CD8-positive, alpha-beta T cell (primary cell): ENCODE measurements at places on chromosomes 5 and 9. TPM values are rescaled to one million over a fixed set of nuclear protein-coding genes. Genes with fewer than 3 reads are reported as not detected.

PRUNE2 gene
- total RNA-seq = not detected

DOLPP1 gene
- total RNA-seq = 4.6 TPM

LNPEP gene
- total RNA-seq = 49.5 TPM

MTMR12 gene
- total RNA-seq = 20.0 TPM

PAIP2 gene
- total RNA-seq = 179 TPM

SH3RF2 gene
- total RNA-seq = not detected

CTSV gene
- total RNA-seq = not detected

GCNT1 gene
- 0.47 TPM for total RNA-seq

SOWAHA gene
- not detected for total RNA-seq

CFAP77 gene
- not detected for total RNA-seq

ZNF79 gene
- 7.7 TPM for total RNA-seq

GRCh38 chr5:55063899-55064298, 38.5 kb upstream of the GZMA start:
- no peak for DNase-seq

- DNase-seq = no peak
Measured at GRCh38 chr9:121107881-121108280, 33.1 kb downstream of the CNTRL start.

- DNase-seq = no peak
Measured at GRCh38 chr5:32711681-32712480, 760 bp downstream of the NPR3 start.

DNA sequence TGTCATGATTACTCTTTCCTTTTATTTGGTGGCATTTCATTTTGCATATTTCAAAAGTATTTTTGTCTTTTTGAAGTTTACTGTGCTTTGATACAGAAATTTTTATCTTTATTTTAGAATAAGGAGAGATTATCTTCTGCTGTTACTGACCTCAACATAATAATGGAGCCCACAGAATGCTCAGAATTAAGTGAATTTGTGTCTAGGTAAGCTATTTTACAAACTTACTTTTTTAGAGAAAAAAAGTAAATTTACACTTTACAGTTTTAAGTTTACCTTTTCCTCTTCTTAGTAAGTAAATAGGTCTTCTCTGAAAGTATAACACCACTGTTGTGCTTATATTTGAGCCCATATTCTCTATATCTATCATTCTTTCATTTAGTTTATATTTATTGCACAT, 19.8 kb downstream of the CENPP start:
- DNase-seq = no peak

- DNase-seq = no peak
Measured at GRCh38 chr5:82551192-82551591, 273.0 kb upstream of the RPS23 start.

- DNase-seq = no peak
Measured at GRCh38 chr9:135888766-135889394, 18.5 kb downstream of the CAMSAP1 start.

DNA sequence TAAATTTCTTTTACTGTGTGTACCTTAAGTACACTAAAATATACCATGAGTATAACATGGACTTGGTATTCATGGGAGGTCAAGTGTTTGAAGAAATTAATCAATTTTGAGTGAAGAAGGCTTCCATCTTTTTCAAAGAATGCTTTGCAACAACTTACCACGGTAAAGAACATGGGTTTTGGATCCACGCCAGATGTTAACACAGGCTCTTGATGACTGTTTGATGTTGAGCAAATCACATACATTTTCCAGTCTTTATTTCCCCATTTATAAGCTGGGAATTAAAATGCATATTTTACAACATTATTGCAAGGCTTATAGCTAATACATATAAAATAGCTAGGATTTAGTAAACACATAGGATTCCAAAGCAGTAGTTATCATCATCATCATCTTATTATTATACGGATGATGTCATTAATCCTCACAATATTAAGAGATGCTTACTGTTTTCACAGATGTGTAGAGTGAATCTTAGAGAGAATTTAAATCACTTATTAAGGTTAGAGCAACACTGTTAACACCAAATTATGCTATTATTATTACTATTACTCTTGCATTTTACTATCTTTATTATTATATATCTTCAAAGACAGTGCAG, 362.0 kb downstream of the PRELID2 start:
- DNase-seq = no peak

DNA sequence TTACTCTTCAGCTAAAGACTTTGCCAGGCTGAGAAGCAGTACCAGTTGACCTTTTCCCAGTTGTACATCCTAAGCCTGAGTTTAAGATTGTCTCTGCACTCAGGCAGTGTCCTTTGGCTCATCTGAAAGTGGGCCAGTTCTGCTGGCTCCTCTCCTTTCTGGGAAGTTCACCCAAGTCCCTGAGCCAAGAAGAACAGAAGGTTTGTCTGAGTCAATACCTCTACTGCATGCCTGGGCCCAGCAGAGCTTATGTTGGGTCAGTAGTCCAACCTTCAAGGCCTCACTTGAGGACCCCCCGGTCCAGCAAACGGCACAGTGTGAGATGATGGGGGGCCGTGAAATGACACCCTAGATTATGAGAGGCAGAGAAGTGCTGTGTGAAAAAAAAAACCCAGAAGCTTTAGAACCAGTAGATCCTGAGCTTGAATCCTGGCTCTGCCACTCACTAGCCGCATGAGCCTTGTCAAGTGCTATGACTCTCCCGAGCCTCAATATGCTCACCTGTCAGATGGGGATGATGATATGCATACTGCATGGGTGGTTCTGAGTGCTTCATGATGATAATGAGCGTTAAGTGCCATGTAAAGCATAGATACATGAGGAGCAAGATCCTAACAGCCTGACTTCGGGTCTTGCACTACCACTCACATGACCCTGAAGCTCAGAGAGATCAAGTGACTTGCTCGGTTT, 156.0 kb downstream of the MACROH2A1 start:
- DNase-seq = peak; percentile 29

DNA sequence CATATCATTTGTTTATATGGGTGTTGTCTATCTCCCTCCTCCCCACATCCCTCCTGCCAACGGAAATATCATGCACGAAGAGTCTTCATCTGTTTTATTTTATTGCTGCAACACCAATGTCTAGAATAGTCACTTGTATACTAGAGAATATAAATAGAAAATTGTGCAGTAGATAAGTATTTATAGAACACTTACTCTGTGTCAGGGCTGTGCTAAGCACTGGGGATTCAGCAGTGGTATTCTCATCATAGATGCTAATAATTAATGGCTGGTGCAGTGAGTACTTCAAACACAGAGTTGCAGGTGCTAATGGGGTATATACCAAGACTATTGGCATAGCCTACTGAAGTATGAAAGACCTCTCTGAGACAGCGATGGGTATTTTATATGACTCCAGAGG, 353.5 kb upstream of the CDH6 start:
- no peak for DNase-seq

- peak; percentile 67 for DNase-seq
Measured at GRCh38 chr9:33025572-33026342, 684 bp downstream of the DNAJA1 start.

DNA sequence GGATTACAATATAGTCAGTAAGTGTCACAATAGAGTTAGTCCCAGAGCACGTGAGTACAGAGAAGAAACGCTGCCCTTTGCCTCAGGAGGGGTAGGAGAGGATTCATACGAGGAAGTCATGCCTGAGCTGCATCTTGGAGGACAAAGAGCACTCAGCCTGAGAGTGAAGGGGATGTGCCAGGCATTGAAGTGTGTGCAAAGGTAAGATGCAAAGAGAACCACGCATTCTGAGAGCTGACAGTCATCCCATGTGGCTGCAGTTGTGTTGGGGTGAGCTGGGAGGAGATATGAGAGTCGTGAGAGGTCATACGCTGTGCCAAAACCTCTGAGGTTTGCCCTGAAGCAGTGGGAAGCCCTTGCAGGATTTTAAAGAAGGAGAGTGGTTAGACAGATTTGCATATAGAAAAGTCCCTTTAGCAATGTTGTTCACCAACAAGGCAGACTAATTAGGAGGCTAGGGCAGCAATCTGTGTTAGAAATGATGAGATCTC, 97.5 kb downstream of the PIP5K1B start:
- DNase-seq = no peak

GRCh38 chr9:31715250-31715649, 669.2 kb upstream of the ACO1 start:
- DNase-seq = no peak

GRCh38 chr5:124453221-124454051, 293.0 kb downstream of the ZNF608 start:
- DNase-seq = no peak

- DNase-seq = no peak
Measured at GRCh38 chr5:134460551-134460950, 48.9 kb upstream of the CDKN2AIPNL start.

DNA sequence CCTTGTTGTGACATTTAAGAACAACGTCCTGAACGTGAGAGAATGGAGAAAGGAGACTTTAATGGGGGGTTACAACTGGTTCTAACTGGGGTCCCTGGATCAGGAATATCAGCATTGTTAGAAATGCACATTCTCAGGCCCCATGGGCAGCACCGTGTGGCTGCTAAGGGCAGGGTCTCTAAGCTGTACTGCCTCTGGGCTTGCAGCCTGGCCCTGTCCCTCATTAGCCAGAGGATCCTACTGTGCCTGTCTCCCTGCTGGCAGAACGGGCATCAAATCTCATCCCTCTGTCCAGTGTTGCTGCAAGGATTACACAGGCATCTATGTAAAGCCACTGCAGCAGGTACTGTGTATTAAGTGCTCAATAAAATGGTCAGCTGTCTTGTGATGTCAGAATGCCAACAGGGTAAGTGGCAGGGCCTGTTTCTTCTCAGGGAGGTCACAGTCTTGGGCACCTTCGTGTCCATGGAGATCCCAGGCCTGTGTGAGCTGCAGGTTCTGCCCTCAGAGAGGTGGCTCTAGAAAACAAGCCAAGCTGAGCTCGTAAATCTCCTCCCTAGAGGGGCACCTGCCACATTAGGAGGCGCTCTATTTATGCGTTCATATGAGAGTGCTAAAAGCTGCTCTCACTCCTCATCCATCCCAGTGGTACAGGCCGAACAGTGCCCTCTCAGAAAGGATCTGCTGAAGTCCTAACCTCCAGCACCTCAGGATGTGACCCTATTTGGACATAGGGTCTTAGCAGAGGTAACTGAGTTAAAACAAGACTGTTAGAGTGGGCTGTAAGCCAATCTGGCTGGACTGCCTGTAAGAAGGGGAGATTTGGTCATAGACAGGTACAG, 210.5 kb downstream of the GADD45G start:
- no peak for DNase-seq

- no peak for DNase-seq
Measured at GRCh38 chr5:78753093-78753531, 104.5 kb upstream of the LHFPL2 start.

DNA sequence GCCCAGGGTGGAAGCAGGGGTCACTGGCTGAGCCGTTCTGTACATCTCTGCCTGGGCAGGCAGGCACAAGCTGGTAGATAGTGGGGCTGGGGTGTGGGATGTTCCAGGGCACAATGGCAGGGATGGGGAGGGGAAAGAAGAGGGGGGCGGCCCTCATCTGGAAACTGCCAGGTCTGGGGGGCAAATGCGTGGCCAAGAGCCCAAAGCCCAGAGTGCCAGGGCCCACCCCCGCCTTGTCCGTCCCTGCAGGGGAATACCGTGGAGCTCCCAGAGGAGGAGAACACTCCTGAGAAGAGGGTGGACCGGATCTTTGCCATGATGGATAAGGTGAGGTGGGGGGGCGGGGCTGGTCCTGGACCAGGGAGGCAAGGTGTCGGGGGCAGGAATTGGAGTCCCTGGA, 42.7 kb upstream of the HMCN2 start:
- DNase-seq = no peak

DNA sequence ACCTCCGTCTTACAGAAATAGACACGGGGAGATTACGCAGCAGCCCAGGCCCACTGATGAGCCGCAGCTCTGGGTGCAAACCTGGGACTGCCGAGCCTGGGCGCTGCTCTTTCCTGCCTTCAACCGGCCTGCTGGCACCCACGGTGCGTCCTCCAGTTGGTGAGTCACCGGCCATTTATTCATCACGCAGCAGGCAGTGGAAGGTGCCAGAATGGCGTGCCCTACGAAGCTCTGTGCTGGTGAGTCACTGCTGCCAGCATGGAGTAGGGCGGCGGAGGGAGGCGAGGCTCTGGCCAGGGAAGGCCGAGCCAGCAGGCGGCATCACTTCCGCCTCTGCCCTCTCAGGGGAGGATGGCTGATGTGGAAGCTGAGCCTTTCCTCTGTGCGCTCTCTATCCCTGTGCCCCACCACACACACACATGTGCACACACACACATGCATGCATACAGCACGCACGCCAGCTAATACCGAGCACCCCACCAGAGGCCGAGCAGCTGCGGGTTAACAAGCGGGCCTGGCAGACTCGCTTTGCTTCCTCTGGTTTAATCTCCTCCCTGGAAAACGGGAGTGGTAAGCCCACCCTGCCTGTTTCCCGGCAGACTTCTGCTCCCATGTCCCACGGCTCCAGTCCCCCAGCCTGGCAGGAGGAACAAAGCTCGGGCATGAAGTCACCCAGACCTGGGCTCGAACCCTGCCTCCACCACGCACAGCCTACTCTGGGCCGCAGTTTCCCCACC, 39.2 kb downstream of the OLFM1 start:
- peak; percentile 14 for DNase-seq

GRCh38 chr5:98570010-98570409, 203.5 kb upstream of the RGMB start:
- no peak for DNase-seq

GRCh38 chr9:68683433-68683832, 21.6 kb upstream of the PIP5K1B start:
- no peak for DNase-seq

GRCh38 chr9:95024097-95024671, 293.3 kb downstream of the FANCC start:
- no peak for DNase-seq

- DNase-seq = peak; percentile 25
Measured at GRCh38 chr5:179533907-179534306, 16.4 kb upstream of the RUFY1 start.

GRCh38 chr5:68771221-68771620, 322.6 kb upstream of the SLC30A5 start:
- no peak for DNase-seq

DNA sequence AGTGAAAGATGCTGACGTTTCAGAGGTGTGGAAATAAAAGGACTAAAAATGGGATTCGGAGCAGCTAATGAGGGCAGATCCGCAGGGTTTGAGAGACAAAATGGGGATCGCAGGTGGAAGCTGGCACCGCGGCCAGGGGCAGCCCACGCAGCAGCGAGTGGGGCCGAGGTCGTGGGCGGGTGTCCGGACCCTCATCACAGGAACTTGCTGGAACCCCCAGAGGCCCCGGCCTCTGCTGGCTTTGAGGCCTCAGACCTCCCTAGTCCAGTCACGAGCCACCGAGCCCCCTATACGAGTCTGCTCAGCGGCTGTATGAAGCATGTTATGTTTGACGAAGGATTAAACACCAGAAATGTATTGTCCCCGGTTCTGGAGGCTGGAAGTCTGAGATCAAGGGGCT, 45.8 kb upstream of the FCN1 start:
- no peak for DNase-seq
